ENCODE measurements at places on chromosomes 16 and 17.

- no peak for DNase-seq
These were observed at the start of gene AIPL1 for GRCh38 chr17:6435051-6435450. Gene AIPL1, minus strand, starts transcription at chr17:6435121. Its CDS starts 17 bp downstream, at chr17:6435104.

DNA sequence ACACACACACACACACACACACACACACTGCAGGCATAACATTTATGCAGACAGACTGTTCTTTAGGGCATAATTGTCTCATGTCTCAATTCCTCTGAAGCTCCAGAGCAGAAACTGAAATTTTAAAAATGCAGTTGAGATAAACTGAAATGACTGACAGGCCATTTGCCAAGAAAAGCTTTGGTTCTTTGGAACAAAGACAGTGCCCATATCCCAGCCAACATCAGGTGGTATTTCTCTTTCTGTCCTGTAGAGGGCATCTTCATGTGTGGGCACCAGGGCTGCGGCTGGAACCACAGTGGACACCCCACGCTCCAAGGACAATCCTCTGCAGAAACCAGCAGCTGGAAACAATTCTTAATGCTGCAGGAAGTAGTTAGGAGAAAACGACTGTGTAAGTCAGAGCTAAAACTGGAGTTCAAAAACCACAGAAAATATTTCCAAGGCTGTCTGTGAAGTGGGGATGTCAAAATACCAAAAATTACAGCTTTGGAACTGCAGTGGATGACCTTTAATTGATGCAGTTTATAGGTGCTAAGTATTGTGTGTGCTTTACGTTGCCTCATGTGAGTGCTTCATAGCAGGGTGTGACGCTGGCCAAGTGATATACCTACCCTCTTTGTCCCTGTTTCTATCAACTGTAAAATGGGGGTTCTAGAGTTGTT, 10.6 kb upstream of the MEFV start:
- DNase-seq: no peak

DNA sequence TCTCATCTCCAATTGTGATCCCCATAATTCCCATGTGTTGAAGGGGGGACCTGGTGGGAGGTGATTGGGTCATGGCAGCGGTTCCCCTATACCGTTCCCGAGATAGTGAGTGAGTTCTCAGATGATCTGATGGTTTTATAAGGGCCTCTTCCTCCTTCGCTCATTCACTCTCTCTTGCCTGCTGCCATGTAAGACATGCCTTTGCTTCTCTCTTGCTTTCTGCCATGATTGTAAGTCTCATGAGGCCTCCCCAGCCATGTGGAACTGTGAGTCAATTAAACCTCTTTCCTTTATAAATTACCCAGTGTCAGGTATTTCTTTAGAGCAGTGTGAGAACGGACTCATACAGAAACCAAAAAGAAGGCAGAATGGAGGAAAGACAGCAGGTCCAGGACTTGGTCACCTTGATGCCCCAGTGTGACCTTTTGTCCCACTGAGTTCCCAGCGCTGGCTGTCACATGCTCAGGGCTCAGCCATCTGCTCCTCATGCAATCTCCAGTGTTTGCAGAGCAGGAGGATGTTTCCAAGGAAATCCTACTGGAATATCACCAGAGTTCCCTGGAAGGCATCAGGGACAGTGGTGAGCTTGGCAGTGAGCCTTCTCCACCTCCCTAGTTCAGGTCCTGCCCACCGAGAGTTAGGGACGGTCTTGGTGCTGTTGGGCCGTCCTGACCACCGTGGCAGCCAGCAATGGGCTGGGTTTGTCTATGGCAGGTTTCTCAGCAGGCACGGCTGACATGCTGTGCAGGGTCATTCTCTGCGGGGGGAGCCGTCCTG, 96.7 kb downstream of the SEC14L1 start:
- no peak for DNase-seq

DNA sequence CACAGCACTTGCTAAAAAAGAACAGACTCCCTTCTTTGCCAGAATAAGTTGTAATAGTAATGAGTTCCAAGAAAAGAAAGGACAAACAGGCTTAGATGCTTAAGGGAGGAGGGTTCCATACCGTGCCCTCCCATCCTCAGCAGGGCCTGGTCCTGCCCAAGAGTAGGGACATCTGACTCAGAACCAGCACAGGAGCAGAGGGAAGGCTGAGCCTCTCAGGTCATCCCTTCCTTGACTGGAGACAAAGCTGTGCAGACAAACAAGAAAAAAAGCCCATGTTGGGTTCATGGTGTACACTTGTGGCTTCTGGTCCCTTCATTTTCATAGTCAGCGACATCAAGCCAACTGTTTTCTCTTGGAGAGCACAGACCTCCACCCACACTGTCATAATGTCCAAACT, 44.2 kb upstream of the NDRG4 start:
- no peak for DNase-seq

- DNase-seq: peak; percentile 21
These were observed 12.8 kb upstream of the GNG13 start for GRCh38 chr16:813204-813915.

- no peak for DNase-seq
These were observed 724 bp downstream of the MVP start for GRCh38 chr16:29820730-29821642.

DNA sequence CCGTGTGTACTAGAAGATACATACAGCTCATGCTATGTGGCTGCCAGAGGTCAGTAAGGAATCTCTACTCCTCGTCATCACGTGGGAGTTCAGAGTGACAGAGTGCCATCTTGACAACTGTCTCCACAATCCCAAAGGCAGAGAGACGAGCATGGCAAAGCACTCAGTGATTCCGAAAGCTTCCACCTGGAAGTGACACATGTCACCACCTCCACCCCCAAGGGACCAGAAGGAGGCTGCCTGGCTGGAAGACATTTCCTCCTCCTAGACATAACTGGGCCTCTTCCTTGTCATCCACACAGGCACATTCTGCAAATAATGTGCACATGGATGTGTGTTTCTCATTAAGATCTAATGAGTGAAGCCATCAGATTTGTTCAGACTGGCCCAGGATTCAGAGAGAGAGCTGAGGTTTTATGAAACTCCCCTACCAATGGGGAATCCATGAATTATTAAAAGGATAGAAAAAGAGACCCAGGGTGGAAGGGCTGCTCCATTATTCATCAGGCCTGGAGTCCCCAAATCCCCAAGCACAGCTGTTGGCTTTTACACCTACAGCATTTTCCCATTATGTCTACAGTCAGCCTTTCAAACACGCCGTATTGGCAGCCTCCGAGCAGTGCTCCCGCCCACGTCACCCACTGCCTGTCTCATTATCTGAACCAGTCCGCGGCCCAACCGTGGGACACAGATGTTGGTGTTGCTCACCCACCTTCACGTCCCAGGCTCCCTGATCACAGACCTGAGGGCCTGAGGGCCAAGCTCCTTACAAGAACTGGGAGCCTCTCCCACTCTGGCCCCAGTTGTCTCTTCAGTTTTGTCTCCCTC, 3.3 kb upstream of the CACNG5 start:
- no peak for DNase-seq

- no peak for DNase-seq
These were observed 15.4 kb upstream of the PITPNA start for GRCh38 chr17:1578029-1578428.

GRCh38 chr17:19744492-19744891, 3.6 kb downstream of the ALDH3A1 start:
- no peak for DNase-seq

GRCh38 chr17:7354262-7354843, 603 bp upstream of the TMEM95 start:
- DNase-seq: no peak

DNA sequence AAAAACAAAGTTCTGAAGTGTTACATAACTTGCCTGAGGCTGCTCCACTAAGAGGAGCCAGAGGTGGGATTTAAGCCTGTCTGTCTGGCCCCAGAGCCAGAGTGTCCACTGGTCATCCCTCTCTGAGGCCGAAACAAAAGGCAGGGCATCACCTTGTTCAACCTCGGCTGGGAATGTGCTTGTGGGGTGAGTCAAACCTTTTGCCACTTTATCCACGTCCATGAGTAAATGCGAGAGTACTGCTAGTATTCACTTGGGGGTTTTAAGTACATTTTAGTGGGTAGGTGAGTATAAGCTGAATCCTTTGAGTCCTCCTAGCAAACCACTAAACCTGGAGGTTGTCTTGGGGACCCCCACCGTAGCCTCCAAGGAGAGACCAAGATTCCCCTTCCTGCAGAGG, 103.5 kb downstream of the STX8 start:
- no peak for DNase-seq

GRCh38 chr17:47813077-47813476, 8.5 kb downstream of the OSBPL7 start:
- DNase-seq: no peak

GRCh38 chr16:17205279-17206211, 265.2 kb downstream of the XYLT1 start:
- no peak for DNase-seq

DNA sequence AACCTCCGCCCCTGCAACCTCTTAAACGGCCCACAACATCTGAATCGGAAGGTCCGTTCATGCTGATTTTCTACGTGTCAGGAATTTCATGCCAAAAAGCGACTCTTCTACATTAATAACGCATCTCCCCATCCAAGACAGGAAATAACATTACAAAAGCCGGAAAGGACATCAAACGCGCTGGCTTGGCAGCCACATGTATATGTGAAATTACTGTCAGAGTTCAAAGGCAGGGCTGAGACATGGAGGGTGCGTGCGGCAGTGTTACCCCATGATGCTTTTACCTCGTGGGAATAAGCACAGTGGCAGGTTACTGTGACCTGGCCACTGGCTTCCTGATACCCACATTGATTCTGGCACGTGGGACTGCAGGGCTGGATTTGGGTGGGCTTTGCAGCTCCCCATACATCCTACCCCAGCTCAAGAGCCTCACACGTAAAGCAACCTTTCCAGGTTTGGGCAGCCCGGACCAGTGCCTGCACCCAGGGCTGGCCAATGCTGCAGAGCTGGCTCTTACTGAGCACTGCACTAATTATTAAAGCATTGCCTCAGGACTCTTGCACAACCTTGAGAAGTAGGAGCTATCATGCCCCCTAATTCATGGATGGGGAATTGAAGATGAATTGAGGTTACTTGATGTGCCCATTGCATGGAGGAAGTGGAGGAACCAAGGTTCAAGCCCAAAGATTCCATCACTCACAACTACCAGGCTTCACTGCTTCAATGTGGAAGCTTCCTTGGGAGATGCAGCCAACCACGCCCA, 120.6 kb upstream of the FOXF1 start:
- no peak for DNase-seq

GRCh38 chr16:49281480-49281842, at the start of gene CBLN1:
Gene CBLN1, minus strand, starts transcription at chr16:49281838. Its CDS starts 373 bp downstream, at chr16:49281465.
- no peak for DNase-seq

GRCh38 chr16:86011532-86011931, 112.6 kb downstream of the IRF8 start:
- DNase-seq: no peak

DNA sequence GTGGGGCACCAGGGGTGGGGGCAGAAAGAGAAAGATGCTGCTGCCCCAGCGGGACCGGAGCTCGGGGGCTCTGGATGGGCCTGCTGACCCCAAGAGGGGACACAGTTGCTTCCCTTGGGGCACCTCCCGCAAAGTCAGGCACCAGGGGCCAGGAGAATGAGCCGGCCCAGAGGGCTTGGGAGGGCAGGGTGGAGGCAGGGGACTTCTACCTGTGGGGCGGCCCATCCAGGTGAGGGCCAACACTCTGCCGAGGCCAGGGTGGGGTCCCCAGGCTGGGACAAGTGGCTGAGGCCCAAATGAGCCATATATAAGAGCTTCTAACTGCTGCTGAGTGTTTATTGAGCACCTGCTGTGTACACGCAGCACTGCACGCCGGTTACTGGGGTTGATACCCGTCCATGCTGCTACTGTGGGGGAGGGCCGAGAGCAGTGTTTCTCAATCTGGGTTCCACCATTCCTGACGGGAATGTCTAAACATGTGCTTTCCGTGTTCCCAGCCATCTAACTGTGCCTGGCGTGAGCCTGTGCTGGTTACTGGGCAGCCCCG, 211.7 kb upstream of the GSE1 start:
- no peak for DNase-seq

DNA sequence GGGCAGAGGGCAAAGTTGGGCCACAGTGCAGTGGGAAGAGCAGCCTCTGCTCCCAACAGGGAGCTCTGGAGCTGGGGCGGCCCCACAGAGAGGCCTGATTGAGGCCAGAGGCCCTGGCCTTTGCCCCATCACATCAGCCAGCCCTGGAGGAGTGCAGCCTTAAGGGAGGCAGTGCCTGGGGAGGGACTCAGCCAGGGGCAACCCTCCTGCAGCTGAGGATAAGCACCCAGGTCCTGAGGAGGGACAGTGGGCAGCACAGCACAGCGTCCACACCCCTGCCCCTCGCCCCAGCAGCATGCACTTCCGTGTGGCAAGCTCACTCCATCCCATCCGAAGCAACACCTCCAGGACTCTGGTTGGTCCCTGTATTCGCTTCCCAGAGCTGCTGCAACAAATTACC, 61.9 kb upstream of the CBX4 start:
- no peak for DNase-seq

DNA sequence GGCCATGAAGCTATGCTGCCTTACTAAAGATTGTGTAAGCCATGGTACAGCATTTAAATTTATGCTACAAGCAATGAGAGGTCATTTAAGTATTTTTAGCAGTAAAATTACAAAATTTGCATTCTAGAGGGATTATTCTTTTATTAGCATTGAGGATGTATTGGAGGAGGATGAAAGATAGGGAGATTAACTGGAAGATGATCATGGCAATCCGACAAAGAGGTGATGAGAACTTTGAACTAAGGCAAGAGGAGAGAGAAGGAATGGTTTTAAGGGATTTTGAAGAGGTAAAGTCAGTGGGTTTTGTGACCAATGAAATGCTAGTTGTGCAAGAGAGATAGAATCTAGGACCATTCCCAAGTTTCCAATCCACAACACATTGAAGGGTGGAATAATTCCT, 129.9 kb downstream of the SNX11 start:
- no peak for DNase-seq

GRCh38 chr17:71176928-71177443, 943.8 kb upstream of the SOX9 start:
- DNase-seq: no peak

GRCh38 chr16:70726892-70727361, 41.1 kb upstream of the MTSS2 start:
- no peak for DNase-seq

DNA sequence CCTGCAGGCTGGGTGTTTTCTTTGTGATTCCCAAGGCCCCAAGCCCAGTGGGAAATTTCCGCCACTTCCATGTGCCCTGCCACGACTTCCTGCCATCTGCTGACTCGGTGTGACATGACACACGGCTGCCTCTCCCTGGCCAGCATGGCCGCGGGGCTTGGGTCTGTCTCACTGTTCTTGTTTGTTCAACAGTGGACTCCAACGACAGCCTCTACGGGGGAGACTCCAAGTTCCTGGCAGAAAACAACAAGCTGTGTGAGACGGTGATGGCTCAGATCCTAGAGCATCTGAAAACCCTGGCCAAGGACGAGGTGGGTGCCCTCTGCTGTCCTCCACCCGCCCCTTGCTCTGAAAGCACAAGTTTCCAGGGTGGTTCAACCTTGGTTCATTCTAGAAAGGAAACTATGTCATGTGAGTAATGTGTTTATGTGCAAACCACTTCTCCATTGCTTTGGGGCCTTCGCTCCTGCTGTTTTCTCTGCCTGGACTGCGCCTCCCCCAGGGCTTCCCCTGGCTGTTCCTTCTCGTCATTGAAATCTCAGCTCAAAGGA, 26.8 kb downstream of the KNOP1 start:
- no peak for DNase-seq

GRCh38 chr17:76696763-76697701, 13.7 kb downstream of the MXRA7 start:
- no peak for DNase-seq

All from stimulated activated CD4-positive, alpha-beta T cell treated with anti-CD3 and anti-CD28 coated beads, Interleukin-4, amount 100 ng/mL, for 4 hours (primary cell).